ENCODE measurements at places on chromosomes 1 and 21. TPM values are rescaled to one million over a fixed set of nuclear protein-coding genes. Genes with fewer than 3 reads are reported as not detected.

GRCh38 chr1:167412072-167412471 lies 106.3 kb downstream of the CD247 start:
- no peak for DNase-seq

Gene KRTAP20-4
- not detected for total RNA-seq

GRCh38 chr1:110680036-110680735 lies 5.4 kb upstream of the KCNA3 start:
- no peak for DNase-seq

DNA sequence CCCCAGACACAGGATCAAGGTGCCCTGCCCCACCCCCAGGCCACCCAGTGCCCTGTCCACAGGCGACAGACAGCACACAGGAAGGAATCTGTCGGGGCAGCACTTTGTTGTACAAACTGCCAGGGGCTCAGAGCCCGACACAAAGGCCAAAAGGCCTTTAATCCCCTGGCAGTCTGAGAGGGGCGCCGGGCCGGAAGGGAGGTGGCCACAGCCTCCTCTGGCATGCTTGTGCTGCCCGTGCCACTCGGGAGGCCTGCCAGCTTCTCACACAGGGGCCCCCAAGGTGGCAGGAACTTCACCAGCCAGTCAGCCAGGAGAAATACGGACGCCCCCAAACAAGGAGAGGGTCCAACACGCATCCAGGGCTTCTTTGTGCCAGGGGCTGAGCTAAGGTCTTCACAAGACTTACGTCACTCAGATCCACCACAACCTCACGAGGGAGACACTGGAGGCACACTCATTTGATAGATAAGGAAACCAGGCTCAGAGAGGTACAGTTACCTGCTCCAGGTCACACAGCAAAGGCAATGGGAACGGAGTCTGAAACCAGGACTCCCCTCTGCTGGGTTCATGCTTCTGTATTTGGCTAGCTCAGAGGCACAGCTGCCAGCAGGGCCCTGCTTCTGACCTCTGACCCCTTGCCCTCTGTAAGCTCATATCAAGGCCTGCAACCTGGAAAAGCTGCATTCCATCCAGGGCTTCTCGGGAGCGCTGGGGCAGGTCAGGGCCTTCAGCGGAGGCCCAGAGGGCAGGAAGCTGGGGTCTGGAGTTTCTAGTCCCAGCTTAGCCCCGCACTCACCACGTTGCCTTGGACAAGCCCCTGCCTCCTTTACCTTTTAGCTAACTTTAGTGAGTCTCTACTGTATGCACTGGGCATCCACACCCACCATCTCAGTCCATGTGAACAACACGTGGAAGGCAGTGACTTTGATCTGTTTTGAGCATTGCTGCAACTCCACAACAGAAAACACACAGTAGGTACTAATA lies 34.8 kb downstream of the HSPG2 start:
- DNase-seq: no peak

DNA sequence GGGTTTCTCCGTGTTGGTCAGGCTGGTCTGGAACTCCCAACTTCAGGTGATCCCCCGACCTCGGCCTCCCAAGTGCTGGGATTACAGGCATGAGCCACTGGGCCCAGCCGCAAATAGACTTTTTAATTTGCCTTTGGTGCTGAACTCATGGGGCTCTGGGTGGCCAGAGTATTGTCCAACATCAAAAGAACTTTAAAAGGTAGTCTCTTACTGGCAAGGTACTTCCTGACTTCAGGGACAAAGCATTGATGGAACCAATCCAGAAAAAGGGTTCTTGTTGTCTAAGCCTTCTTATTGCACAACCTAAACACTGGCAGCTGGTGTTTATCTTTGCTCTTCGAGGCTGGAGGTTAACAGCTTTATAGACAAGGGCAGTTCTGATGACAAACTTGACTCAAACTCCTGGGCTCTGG lies 3.8 kb upstream of the KTI12 start:
- no peak for DNase-seq

GRCh38 chr1:115251856-115252255 lies 86.2 kb downstream of the NGF start:
- no peak for DNase-seq

Data from NCI-H460 (cell line).